ENCODE measurements at places on chromosomes 7 and 10.

- DNase-seq = no peak
Measured at GRCh38 chr10:91629715-91630549, 2.9 kb downstream of the PPP1R3C start.

DNA sequence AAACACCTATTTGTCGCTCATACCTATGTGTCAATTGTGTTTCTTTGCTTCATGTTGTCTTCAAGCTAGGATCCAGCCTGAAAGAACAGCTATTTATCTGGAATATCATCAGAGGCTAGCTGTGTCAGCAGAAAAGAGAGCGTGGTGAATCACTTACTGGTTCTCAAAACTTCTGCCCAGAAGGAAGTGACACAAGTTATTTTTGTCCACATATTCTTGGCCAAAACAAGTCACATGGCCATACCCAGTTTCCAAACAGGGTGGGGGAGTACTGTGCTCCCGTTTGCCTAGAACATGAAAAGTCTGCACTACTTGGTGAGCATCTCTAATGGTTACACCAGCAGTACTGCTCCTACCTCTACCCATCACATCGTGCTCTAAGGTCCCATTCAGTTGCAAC is 160.9 kb upstream of the CSTF2T start:
- no peak for DNase-seq

DNA sequence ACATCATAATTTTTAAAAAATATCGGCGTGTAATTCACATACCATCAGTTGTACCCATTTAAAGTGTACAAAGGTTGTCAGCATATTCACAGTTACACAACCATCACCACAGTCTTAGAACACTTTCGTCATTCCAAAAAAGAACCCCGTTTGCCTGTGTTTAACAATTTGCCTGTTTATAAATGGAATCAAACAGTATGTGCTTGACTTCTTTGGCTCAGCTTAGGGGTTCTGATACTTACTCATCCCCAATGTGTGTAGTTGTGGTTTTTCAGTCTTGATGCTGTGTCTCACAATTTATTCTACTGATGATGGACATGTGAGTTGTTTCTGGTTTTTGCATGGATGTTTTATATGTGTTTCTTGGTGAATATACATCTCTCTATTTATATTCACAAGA is 50.0 kb downstream of the PRPF18 start:
- no peak for DNase-seq

DNA sequence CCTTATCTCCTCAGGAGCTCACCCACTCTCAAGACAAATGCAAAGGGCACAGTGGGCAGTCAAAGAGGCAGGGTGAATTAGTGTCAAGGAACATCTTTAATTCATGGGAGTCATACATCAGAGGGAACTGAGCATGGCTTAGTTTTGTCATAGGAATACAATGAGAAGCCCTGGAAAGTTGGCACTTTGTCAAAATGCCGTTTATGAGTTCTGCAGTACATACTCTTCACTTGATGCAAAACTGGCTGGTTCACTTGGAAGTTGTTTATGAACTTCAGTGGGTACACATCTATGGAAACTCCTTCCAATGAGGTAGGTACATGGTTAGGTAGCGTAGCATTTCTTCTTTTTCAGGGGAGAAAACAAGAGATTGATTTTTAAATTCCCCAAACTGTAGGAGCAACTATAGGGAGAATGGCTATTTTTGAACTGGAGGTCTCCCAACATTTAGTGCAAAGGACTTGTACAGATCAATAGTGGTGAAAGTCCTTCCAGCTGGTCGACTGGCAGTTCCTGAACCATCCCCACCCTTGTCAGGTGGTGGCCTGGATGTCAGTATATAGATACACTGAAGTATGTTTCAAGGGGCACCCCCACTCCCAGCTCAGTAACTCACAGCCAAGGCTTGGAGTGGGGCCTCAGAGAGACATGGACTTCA is 580.5 kb downstream of the REEP3 start:
- DNase-seq = no peak

DNA sequence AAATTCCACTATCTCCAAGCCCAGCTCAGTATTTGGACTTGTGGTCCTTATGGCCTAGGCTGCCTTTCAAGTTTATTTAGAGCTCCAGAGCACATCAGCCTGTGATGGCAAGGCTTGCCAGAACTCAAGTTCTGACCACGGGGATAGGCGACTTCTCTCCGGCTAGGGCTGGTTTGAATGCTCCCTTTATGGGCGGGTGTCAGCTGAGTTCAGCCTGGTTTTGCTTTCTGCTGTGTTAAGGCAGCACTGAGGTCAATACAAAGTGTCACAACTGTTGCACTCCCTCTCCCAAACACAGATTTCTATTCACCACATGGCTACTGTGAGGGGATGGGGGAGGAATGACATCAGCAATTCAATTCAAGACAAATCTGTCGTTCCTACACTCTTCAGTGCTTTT is 318.1 kb upstream of the MYO3A start:
- DNase-seq = no peak

DNA sequence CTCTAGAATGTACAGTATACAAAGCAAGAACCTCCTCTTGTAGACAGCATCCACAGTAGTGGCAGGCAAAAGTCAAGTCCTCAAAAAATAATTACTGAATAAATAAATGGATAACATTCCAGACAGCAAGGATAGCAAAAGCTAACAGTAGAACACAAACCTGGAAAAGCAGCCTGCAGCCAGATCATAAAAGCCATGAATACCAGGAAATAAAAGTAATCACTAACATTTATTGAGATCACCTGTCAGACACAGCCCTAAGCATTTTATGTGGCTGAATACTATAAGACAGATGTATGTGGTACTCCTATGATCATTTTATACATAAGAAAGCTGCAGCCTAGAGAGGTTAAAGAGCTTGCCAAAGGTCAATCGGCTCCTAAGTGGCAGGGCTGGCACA is 34.0 kb downstream of the CUL2 start:
- DNase-seq = no peak

DNA sequence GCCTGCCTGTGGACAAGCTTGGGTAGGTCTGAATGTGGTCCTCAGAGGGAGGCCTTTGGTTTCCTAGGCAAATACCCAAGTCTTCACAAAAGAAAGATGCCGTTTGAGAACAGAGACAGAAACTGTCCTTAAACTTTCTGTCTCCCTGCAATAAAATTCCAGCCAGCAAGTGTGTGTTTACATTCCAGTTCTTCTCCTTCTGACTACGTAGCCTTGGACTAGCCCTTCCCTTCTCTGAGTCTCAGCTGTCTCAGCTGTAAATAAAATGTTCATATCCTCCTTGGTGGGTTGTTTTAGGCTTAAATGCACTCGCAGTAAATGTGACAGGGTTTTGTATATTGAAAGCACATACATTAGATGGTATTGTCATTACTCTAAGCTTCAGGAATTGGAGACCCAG is 561.2 kb upstream of the MKI67 start:
- no peak for DNase-seq

DNA sequence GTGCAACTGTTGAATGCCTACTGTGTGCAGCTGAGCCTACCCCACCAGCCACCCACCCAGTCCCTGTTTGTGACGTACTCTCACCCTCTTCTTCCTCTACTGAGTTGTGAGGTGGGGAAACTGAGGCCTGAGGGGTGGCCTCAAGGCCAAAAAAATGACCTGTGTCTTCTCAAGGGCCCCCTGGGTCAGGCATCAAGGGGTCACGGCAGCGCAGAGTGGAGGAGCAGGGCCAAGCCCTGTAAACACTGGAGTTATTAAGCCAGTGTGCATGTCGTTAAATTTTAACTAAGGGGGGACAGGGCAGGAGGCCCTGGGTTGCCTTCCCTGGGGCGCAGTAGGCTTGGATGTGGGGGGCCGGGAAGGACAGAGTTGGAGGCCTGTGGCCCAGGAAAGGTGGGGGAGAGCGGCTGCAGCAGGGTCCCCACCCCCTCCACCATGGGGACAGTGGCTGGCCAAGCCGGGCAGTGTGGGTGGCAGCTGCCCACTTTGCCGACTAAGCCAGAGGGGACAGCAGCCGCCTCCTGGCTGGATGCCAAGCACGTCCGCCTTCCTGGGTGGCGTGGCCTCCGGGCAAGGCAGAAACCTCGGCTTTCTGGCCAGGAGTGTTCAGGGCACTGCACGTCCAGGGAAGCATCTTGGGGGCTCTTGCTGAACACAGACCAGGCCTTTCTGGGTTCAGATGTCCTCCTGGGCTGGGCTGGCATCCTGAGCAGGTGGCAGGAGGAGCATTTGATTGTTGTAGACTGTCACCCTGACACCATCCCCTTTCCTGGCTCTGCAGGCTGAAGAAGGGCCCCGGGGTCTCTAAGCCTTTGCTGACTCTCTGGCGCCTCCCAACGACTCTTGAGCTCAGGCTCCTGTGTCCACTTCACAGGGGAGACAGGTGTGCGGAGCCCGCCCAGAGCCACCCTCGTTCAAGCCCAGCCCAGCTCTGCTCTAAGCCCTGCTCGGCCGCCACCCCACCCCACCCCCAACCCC is 1.9 kb downstream of the SLC29A4 start:
- peak; percentile 36 for DNase-seq

DNA sequence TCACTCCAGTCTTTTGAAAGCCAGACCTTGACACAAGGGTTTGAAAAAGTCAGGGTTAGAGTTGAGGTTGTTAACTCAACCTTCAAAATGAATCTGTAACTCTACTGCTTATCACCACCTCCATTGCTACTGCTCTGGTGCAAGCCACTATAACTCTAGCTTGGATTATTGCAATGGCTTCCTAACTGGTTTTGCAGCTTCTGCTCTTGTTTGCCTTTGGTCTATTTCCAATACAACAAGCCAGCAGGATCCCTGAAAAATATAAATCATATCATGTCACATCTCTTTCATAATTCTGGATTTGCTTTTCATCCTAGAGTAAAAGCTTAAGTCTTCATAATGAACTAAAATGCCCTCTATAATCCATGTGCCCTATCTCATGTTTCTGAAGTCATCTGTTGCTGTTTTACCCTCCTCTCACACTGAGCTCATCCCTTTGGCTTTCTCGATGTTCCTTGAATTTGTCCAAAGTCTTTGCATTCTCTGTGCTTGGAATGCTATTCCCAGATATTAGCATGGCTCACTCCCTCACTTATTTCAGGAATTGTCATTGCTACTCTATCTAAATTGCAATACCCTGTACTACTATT is 10.9 kb downstream of the TAS2R60 start:
- DNase-seq = no peak

DNA sequence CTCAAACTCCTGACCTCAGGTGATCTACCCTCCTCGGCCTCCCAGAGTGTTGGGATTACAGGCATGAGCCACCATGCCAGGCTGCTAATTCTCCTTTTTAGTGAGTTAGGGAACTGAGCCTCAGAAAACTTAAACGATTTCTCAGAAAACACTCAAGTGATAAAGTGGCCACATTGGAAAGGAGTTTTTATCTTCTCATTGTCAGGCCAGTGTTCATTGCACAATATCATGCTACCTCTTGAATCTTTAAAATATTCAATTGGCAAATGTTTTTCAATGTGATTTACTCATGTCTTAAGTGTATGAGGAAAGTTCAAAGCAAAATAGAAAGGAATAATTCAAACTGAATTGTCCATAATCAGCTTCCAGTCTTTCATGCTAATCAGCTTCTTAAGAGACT is 80.7 kb downstream of the ITGB8 start:
- DNase-seq = no peak

GRCh38 chr7:100488333-100489095 is 4.8 kb downstream of the NYAP1 start:
- no peak for DNase-seq

- DNase-seq = no peak
Measured at GRCh38 chr7:50533866-50534265, 31.3 kb downstream of the DDC start.

DNA sequence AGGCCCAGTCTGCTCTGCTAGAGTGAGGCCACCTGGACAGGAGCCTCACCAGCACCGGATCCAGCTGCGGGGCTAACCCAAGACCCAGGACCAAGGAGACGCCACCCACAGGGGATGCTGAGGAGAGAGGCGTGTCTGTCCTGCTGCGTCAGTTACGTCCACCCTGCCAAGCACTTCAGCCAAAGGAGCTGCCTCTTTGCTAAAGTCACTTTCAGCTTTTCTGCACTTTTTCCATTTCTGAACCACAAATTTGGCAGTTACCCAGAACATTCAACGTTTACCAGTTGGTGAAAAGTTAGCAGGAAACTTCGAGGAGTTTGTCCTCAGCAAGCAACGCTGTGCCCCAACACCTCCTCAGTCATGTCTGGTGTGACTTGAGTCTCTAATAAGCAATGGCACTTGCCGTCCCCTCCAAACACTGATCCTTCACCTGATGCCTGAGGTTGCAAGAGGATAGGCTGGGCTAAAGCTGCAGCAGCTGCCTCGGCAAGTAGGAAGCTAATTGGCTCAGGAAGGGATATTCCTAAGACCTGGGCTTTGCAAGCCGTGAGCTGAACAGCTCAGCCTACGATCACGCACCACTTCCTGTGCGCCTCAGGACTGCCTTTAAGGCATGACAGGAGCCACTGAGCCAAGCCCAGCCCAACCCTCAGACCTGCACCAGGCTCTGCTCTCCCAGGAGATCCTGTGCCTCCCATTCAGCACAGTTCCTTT is 40.1 kb downstream of the KCNH2 start:
- peak; percentile 64 for DNase-seq

DNA sequence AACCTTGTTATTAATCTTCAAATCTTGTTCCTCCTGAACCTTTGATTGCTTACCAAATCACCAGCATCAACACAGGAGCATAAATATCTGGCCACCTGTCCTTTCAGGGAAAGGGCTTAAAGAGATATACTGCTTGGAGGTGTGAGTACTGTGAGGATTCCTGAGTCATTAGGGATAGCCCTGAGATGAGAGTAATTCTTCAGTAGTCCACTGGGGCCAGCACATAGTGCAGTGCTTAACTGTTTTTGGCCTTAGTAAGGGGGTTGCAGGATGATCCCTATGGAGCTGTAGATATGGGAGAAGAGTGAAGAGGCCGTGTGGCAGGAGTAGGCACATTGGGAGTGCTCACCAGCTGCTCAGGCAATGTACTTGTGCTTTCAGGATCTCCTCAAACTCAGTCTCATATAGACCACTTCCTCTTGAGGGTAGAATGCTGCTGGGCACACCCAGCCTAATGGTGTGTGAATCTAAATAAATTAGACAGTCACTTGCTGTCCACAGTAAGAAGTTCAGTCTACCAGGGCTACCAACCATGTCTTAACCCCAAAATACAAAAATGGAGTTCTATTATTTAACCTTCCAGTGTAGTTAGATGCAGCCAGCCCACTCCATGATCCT is 26.5 kb upstream of the GPR141 start:
- no peak for DNase-seq

- no peak for DNase-seq
Measured at GRCh38 chr7:83655951-83656556, 7.1 kb upstream of the SEMA3E start.

DNA sequence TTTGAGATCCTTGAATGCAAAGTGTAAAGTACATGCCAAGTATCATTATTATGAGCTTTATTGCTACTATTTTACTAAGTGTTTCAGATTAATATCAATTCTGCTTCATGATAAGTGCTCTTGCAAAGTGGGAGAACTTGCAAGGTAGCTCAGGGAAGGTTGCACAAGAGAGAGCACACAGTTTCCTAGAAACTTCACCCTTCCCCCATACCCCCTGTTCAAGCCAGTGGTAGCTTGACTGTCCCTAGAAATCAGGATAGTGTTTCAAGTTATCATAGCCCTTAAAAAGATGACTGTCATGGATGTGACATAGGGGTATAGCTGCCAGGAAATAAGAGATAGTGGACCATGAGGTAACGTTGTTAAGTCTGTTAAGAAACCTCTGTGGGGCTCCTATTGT is 251.5 kb downstream of the TRIL start:
- no peak for DNase-seq

GRCh38 chr10:96413151-96413787 is 54.5 kb upstream of the OPALIN start:
- no peak for DNase-seq

GRCh38 chr7:159028508-159029401 is 115.9 kb downstream of the VIPR2 start:
- peak; percentile 6 for DNase-seq

- no peak for DNase-seq
Measured at GRCh38 chr10:6819301-6819700, 239.2 kb upstream of the PRKCQ start.
